ENCODE measurements at places on chromosomes 1 and 21.

GRCh38 chr1:30968220-30968971 is 59.8 kb upstream of the SDC3 start:
- DNase-seq: no peak

DNA sequence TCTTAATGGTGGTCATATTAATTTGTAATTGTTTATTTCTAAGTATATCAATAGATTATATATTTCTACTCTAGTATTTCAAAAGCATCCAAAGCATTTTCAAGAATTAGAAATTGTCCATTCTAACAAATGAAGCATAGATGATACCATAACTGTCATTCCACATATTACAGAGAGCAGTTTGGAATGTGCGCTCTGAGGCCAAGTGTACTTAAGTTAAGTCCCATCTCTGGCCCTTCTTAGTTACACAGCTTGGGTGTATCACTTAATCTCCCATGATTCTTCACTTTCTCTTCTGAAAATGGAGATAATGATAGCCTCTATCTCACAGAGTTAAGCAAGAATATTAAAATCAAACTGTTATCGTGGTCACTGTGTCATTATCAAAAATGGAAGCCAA is 281.1 kb downstream of the MRPL39 start:
- no peak for DNase-seq

DNA sequence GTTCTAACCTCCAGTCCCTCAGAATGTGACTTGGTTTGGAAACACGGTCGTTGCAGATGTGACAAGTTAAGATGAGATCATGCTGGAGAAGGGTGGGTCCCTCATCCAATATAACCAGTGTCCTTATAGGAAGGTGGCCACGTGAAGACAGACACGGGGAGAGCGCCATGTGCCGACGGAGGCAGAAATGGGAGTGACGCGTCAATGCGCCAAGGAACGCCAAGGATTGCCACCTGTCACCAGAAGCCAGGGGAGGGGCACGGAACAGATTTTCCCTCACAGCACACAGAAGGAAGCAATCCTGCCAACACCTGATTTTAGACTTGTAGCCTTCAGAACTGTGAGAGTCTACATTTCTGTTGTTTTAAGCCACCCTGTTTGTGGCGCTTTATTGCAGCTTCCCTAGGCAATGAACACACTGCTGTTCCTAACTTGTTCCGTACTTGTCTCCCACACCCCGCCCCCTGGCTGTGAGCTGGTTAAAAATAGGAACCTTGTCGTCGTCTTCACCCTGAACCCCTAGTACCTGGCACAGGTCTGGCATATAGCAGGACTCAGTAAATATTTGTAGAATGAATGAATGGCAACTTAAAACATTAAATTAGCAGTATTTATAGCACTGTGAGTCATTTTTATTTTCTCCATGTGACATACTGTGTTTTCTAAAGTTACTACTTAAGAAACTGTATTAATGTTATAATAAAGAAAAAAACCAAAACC is 14.2 kb downstream of the RIMS3 start:
- DNase-seq: no peak

GRCh38 chr1:221448585-221449175 is 293.2 kb downstream of the DUSP10 start:
- DNase-seq: no peak

DNA sequence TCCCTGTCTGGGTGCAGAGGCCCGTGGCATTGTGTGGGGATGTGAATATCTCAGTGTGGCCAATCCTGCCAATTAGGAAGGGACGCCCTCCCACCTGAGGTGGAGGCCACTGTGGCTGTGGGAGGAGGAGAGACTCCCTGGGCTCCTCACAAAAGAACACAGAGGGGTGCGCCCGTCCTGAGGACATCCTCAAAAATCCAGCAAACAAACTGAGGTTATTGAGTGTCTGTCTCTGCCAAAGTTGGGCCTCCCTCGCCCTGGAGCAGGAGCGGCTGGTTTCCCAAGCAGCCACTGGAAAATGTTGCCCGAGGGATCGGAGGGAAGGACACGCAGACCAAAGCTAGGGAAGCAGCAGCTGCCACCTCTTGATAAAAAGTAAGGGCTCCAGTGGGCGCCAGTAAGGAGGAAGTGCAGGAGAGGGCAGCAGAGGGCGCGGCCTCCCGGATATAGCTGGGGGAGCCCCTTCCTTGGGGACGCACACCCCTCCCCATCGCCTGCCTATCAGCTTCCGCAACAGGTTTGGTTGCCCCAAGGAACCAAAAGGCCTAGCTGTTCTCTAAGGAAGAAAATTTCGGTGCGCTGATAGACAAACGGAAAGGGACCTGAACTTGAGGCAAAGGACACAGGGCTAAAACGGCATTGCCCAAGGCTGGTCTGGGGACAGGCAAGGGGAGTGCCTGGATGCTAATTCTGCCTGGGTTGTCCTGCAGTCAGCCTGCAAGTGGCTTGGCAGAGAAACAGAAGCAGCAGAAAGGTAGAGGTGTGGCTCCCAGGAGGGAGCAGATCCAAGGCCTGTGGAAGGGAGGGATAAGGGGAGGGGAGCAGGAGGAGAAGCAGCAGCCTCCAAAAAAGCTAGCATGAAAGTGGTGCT is 1.7 kb upstream of the GRIK3 start:
- no peak for DNase-seq

DNA sequence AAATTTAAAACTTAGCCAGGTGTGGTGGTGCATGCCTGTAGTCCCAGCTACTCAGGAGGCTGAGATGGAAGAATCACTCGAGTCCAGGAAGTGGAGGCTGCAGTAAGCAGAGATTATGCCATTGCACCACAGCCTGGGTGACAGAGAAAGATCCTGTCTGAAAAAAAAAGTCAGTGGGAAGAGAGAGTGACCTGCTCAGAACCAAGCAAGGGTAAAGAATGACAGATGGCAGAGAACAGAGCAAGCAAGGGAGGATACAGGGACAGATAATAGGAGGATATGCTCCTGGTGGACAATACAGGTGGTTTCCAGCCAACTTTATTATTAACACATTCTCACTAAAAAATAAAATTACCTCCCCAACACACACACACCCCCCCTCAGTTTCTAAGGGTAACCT is 4.6 kb upstream of the TMEM51 start:
- DNase-seq: no peak

DNA sequence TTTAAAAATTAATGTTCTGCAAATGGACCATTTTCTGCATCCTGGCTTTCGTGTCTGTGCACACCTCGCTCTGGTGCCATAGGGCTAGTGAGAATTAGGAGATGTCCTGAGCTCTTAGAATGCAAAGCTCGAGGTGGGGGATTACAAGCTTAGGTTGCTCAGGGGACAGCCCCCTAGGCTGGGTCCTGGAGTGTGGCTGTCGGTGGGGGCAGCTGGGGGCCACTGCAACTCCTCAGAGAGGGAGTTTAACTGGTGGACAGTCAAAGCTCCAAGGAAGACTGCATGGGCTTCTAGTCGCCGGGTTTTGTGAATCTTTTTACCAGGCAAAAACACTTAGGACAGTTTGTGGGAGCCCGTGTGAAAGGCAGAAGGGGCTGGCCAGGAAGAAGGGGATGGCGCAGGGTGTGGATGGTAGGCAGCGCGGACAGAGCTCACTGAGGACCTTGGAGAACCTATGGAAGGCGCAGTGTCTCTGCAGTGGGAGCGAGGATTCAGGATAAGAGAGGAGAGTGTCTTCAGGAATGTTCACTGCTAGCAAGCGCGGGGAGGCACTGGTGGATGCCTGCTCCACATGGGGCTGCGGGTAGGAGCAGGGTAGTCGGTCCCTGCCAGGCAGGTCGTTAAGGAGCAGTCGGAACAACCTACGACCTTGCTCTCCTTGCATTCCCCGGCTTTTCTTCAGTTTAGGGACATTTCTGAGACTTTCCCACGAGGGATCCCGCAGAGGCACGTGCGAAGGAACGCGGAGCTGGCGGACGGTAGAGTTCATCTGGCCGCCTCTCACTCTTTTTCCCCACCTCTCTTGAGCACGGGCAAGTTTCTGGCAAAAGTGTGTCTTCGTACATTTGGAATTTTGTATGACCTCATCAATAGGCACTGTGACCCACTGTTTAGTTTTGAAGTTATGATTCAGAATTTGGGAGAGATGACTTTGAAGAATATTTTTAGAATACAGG is 12.9 kb upstream of the KCNE1 start:
- no peak for DNase-seq

- no peak for DNase-seq
Observed at GRCh38 chr1:172622541-172622940, 36.4 kb upstream of the FASLG start.

GRCh38 chr1:84896279-84896678 is 3.3 kb upstream of the LPAR3 start:
- DNase-seq: no peak

DNA sequence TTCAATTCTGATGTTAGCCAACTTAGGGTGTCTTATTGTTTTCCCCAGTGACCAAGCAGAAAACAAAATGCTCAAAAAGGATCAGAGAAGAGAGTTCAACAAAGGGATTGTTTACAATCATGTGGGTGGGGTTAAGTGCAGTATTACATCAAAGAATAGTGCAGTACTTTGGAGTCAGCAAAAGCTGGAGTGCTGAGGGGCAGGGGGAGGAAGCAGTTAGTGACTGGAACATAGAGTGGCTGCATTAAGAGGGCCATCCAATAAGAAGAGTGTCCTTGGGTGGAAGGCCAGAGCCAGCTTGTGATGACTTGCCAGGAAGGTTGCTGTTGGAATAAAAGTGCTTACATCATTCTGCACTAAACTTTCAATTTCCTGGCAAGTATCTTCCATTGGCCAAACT is 175.5 kb downstream of the CYYR1 start:
- DNase-seq: no peak

GRCh38 chr1:11379851-11380250 is 99.1 kb upstream of the DISP3 start:
- no peak for DNase-seq

GRCh38 chr1:225464851-225465792 is 37.3 kb upstream of the LBR start:
- DNase-seq: no peak

Data from CD4-positive, alpha-beta T cell treated with Interleukin-6 for 4 hours (primary cell).